Immature natural killer cell (primary cell): ENCODE measurements at places on chromosomes 4 and X. TPM values are rescaled to one million over a fixed set of nuclear protein-coding genes. Genes with fewer than 3 reads are reported as not detected.

- DNase-seq = no peak
Observed at GRCh38 chrX:116172976-116173375, 2.4 kb downstream of the AGTR2 start.

Gene FAM9B
- polyA plus RNA-seq = not detected

DNA sequence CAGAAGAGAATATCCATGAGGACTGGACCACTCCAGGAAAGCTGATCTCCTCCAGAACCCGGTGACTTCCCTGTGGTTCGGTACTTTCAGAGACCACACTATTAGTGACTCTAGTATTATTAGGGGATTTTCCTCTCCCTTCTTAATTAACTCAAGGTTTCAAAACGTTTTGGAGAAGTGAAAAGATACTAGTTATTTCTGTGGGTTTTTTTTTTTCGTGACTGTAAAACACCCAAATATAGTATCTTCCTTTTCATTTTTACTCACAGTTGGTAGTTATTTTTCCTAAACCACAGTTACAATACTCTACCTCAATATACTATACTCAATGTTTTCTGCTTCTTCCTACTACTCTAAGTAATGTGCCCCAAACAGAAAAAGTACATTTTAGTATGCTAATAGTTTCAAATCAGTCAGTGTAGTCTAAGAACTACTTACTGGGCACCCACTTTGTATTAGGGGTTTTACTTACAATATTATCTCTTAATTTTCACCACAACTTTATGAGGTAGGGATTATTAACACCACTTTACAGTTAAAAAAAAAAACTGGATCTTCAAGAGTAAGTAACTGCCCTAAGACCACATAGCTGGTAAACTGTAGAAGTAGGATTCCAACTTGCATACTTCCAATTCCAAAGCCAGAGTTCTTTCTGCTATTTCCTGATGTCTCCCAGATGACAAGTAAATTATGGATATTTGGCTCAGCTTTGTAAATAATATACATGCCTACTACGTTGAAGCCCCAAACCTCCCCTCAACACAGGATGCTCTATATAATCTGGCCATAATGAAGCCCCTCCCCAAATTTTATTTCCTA lies 45.0 kb downstream of the SLC9A7 start:
- DNase-seq = no peak

DNA sequence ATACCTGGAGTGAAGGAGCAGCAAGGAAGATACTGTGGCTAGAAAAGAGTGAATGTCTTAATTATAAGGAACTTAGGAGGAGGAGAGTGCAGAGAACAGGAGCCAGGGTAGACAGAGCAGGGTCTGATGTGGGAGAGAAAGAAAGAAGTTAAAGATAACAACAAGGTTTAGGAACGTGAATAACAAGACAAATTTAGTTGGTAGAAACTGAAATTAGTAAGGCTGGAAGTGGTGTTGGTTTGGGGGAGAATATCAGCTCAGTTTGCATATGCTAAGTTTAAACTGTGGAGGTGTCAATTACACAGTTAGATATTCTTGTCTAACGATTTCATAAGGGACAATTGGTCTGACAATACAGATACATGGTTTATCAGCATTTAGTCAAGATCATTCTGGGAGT lies 1123.7 kb upstream of the PABPC4L start:
- no peak for DNase-seq

DNA sequence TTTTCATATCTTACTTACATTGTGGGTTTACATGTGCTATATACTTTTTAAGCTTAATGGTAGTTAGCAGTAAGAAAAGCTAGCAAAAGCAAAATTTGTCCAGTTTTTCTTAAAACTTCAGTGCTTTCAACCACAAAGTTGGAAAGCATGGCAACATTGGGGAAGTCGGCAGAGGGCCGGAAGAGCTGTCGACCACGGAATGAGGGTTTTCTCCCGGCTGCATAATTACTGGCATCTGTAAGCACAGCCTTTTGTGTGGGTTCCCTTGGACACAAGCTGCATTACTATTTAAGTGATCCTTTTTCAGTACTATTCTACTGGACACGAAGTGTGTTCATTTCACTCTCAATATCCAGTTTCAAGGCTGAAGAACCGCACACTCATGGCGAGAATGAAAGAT lies 560.4 kb downstream of the ANKRD50 start:
- DNase-seq = no peak

- DNase-seq = no peak
Observed at GRCh38 chrX:37468124-37468739, 103.2 kb upstream of the LANCL3 start.

Gene MED28
- 40.1 TPM for polyA plus RNA-seq

Gene GLRB
- not detected for polyA plus RNA-seq

Gene CFI
- polyA plus RNA-seq = not detected

- no peak for DNase-seq
Observed at GRCh38 chr4:123826896-123827295, 430.3 kb downstream of the SPRY1 start.

GRCh38 chr4:54707406-54707805 lies 49.6 kb downstream of the KIT start:
- DNase-seq = no peak

- no peak for DNase-seq
Observed at GRCh38 chr4:133151691-133152329, 2.7 kb downstream of the PCDH10 start.

Gene NAP1L3
- 2.5 TPM for polyA plus RNA-seq

DNA sequence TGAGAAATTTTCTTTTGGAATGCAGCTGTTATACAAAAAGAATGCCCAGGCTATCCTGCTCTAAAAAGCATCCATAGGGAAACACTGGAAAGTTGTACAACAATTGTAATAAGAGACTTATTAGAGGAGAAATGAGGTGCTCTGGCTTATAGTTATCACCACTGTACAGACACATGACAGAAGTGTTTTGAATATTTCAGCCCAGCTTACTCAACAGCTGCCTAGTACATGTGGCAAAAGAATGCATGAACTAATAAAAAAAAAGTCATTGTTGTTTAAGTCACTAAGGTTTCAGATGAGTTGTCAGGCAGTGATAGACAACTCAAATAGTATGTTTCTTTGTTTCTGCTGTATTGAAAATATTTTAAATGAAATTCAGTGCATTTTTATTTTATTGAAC lies 307.7 kb downstream of the GPM6A start:
- no peak for DNase-seq

DNA sequence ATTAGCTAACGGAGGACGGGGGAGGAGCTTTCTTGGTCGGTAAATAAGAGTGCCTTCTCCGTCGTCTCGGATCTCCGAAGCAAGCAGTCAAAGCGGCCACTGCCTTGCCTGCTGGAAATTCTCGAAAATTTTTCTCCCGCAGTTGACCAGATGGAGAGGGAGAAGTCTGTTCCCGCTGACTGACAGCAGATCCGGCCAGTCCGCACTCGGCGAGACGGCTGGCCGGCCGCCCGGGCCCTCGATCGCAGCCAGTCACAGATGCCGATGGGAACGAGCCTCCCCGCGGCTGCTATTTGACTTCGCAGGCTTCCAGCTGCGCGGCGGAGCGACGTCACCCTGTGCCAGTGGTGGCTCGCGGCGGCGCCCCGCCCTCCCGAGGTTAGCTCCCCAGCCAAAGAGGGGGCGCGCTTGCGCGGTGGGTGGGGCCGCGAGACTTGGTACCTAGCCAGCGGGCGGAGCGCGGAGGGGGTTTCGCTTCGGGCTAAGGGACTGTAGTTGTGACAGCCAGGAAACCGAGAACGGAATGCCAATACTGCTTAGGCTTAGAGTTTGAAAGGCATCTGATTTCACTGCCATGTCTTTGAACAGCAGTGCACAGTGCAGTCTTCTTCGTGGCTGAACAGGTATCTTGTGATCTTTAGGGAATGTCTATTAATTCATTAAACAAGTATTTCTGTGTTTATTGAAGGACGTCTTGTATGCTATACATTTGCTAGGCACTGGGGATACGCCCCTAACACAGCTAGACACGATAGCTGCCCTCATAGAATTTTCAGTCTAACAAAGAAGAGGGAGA lies at the start of gene PPM1K:
PPM1K (minus strand) TSS at position 123 of the 796 bp plus-strand sequence. CDS start 5,978 bp downstream, outside the sequence.
- DNase-seq = peak; percentile 99

- DNase-seq = no peak
Observed at GRCh38 chr4:150126201-150126863, 48.1 kb downstream of the DCLK2 start.

GRCh38 chr4:44447563-44448504 lies 775 bp downstream of the KCTD8 start:
- no peak for DNase-seq

- peak; percentile 35 for DNase-seq
Observed at GRCh38 chr4:104942990-104943743, 203.5 kb upstream of the TET2 start.

Gene WAS
- polyA plus RNA-seq = 18.3 TPM

DNA sequence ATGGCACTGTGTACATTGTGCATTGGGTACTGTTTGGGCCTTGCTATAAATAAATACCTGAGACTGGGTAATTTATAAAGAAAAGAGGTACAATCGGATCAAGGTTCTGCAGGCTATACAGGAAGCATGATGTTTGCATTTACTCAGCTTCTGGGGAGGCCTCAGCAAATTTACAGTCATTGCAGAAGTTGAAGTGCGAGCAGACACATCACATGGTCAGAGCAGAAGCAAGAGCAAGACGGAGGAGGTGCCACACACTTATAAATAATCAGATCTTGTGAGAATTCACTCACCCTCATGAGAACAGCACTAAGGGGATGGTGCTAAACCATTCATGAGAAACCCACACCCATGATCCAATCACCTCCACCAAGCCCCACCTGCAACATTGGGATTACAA lies 505.0 kb downstream of the ARAP2 start:
- DNase-seq = no peak

DNA sequence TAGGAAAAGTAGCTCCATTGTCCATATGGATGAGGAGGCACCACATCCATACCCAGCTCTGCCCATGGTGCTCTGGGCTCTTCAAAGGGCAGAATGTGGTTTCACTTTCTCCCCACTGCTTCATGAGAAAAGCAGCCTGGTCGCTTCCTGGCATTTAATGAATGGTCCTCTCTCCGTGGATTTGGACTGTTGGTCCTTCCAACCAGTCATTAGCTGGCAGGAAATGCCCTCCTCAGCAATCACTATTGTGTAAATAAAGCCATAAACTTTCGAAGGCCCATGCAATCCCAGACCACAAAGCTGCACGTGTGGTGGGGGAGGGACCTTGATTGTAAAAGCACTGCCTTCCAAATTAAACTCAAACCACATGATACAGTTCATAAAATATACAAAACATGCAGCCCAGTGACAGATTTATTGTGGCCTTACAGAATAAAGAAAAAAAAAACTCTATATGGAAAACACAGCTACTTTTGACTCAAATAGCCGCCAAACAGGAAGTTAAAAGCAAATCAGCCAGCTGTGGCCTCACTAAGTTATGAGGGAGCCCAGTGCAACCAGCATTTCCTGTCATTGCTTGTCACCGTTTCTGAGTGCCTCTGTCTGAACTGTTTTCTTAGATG lies 8.1 kb downstream of the MBNL3 start:
- DNase-seq = peak; percentile 63

- no peak for DNase-seq
Observed at GRCh38 chr4:1572010-1572385, 112.1 kb downstream of the FAM53A start.

DNA sequence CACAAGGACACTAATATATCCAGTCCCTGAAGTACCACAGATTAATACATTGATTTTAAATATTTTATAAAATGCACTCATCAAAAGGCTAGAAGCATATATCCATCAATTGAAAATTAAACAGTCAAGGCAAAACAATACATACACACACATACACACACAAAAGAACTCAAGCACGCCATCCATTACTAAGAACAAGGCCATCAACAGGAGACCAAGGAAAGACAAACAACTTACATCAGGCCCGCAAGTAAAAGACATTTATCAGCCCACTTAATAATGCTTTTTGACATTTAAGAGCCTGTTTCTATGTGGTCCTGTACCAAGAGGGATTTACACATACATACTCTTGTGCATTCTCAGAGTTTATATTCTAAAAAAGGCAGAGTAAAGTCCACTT lies 50.0 kb upstream of the ZNF827 start:
- DNase-seq = no peak

Gene PARM1
- polyA plus RNA-seq = not detected

DNA sequence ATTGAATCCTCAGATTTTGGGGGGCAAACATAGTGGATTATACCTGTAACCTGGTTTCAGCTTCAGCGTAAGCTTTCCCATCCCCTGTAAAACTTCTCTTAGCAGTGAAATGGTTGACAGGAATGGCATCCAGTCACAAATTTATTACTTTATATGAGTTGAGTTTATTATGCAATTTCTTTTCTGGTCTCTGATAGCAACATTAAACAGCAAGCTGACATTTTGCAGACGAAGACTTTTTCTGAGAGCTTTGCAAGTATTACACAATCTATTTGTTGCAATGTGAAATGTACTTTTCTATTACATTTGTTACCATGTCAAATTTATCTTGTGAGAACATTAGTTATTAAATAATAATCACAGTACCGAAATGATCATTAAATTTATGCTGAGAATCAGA lies 60.6 kb downstream of the GSPT2 start:
- no peak for DNase-seq

GRCh38 chrX:123807835-123808416 lies 51.9 kb upstream of the XIAP start:
- no peak for DNase-seq

DNA sequence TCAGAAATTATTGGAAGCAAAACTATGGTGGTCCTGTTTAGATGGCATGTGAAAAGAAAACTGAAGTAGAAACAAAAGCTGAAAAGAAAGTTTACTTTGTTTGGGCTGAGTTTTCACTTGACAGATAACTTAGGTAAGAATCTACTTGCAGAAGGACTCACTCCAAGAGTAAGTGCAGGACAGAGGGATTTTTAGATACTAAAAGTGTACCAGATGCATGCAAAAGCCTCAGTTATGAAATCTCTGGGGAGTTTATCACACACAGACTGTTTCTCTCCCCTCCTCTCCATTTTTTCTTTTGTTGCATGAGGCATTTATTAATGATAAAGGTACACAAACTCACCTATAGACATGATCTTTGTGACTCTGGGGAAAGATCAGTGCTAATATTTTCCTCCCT lies 127.5 kb upstream of the GIMD1 start:
- no peak for DNase-seq

GRCh38 chr4:129603241-129603931 lies 507.4 kb downstream of the C4orf33 start:
- no peak for DNase-seq

Gene CXCL3
- polyA plus RNA-seq = not detected

DNA sequence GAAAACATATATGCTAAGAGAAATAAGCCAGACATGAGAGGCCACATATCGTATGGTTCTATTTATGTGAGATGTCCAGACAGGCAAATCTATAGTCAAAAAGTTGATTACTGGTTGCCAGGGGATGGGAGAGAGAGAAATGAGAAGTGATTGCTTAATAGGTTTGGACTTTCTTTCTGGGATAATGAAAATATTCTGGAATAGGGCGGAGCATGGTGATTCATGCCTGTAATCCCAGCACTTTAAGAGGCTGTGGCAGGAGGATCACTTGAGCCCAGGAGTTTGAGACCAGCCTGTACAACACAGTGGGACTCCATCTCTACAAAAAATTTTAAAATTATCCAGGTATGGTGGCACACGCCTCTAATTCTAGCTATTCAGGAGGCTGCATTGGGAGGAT lies 22.4 kb downstream of the RBM47 start:
- DNase-seq = no peak

Gene PABPC4L
- polyA plus RNA-seq = not detected

- DNase-seq = no peak
Observed at GRCh38 chr4:70236125-70236524, 6.3 kb upstream of the CSN3 start.

Gene SSX2B
- not detected for polyA plus RNA-seq

- DNase-seq = no peak
Observed at GRCh38 chrX:20221902-20222301, 44.8 kb downstream of the RPS6KA3 start.

Gene EIF4E
- polyA plus RNA-seq = 95.0 TPM

- no peak for DNase-seq
Observed at GRCh38 chr4:2714918-2715317, 41.2 kb downstream of the TNIP2 start.
